Activated T-cell treated with anti-CD3 and anti-CD28 coated beads, Interleukin-2, amount 50 U/mL, for 4 hours (primary cell): ENCODE measurements at places on chromosomes 1 and 21.

- DNase-seq: no peak
These were observed 74.7 kb upstream of the NGF start for GRCh38 chr1:115412733-115413132.

GRCh38 chr1:33080373-33080772, 580 bp upstream of the AZIN2 start:
- DNase-seq: no peak

DNA sequence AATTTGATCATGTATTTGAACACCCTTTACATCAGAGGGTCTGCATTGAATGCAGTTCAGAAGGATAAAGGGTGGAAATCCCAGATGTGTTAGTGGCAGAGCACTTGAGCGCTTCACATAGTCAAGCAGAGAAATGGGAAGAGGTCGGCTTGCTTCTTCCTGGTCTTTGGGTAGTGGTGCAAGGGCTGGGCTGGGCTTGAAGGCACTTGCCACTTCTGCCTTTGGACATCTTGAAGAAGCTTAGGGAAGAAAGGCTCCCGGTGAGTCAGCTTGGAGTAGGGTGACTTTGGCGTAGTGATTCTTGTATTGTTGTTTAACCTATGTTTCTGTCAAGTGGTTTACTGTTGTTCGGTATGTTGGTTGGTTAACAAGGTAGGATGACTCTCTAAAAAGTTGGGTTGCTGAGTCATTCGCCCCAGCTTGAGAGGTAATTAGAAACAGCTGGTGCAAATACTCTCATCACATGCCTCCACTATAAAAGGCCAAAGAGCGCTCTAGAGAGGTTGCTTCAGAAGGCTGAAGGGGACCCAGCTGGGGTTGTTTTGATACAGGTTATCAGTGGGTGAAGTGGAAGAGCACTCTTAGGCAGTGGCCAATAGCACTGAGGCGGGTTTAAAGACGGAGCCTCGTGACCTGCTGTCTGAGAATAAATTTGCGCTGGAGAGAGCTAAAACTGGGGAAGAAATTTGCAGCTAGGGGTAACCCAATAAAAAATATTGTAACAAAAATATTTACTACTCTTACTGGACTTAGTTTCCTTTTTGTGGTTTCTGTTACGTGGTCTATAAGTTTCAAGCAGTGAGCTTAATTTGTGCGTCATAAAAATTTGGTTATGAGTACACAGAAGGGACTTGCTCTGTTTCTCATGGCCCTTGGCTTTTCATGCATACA, 1.4 kb downstream of the BACH1 start:
- DNase-seq: peak; percentile 40

DNA sequence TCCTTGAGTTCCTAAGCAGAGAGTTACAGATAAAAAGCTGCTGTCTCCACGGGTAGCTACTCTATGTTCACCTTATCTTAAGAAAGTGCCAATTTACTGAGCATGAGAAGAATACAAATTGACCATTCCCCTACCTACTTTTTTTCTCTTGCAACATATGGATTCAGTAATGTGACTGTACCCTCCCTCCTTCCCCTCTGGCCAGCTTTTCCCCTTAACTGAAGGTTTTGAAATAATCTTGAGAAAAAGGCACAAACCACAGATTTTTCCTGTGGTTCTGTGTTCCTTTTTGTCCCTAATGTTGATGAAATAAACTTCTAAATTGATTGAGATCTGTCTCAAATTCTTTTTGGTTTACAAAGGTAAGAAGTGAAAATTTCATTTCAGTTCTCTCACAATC, 2.6 kb upstream of the CD2 start:
- DNase-seq: no peak

DNA sequence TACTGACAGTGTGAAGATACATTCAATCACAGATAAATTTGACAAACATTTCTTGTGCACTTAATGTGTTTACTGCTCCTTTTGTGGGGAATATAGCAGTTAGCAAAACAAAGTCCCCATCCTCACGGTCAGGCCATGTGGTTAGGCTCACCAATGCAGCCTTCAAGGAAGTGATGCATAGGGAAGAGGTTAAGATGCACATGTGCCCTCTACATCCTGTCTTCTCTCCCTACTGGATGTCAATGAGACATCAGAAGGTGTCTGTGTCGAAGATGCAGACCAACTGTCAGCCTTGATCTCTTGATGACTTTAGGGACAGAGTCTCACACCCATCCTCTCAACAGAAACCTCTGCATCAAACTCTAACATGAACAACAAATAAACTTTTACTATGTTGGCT, 78.7 kb downstream of the FH start:
- DNase-seq: no peak

- DNase-seq: no peak
These were observed 8.9 kb upstream of the ZBTB8B start for GRCh38 chr1:32455958-32456357.

DNA sequence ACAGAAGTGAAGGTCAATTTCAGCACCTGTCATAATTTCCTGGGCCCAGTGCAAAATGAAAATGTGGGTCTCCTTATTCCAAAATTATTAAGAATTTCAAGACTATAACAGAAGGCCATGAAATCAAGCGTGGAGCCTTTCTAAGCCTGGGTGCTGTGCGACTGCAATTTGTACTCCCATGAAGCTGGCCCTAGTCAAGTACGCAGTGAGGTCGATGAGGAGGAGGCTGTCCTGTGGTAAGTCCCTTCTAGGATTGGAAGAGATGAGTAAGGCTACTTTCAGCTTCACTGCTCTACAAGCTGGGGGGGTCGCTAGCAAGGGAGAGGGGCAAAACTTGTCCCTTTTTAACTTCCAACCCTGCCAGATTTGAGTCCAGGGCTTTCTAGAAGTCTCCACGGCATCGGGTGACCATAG, 410 bp upstream of the NUDC start:
- DNase-seq: no peak

GRCh38 chr1:105724286-105724685, 1332.2 kb upstream of the PRMT6 start:
- DNase-seq: no peak

- no peak for DNase-seq
These were observed 632.2 kb downstream of the KIF26B start for GRCh38 chr1:245786948-245787347.

- DNase-seq: no peak
These were observed 11.4 kb downstream of the RASSF5 start for GRCh38 chr1:206518743-206519142.

DNA sequence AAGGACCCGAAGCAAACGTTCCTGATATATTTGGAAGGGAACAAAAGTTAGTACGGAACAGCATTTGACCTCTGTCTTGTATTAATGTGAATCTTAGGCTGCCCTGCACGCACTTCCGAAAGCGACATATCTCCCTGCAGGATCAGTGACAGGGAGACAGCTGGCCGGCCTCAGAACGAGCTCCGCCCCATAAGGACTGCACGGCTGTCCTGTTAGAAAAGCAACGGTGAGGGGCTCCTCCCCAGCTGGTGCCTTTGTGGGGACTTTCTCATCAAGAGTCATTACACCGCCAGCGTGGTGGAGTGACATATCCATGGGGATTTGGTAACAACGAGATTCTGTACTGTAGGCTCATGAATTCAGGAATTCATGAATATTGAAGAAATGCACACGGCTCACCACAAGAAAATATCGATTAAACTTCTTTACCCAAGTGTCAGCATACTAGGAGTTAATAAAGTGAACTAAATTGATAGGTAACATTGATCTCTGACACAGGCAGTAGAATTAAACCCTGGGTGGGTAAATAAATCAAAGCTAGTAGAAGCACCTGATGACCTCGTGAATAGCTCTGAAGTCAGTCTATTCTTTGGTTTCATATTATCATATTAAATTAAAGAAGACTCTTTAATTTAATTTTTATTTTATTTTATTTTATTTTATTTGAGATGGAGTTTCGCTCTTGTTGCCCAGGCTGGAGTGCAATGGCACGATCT, 8.1 kb upstream of the GREM2 start:
- DNase-seq: no peak

- DNase-seq: no peak
These were observed 10.7 kb downstream of the SH2D2A start for GRCh38 chr1:156805766-156806511.

- no peak for DNase-seq
These were observed 407.8 kb downstream of the PTPRC start for GRCh38 chr1:199046618-199047017.
